ENCODE measurements at places on chromosomes 12 and 14.

GRCh38 chr12:54692353-54692752 lies 44.2 kb upstream of the DCD start:
- peak; percentile 25 for DNase-seq

DNA sequence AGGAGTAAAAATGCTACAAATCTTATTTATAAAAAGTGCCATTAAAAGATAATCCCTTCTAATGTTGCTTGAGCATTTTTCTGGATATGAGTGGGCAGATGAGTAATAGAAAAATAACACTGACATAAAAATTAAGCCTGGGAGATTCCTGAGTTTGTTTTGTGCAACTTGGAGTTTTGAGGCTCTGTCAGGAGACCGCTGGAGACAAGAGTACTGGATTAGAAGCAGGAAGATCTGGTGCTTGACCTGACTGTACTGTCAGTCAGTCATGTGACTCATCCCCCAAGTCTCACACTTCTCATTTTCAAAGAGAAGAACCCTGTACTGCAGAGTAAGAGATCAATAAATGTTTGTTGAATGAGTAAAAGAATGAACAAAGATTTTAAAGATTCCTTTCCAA lies 29.4 kb downstream of the ANO4 start:
- DNase-seq, result no peak

- DNase-seq, result no peak
These were observed 32.4 kb downstream of the ANO2 start for GRCh38 chr12:5912437-5913334.

DNA sequence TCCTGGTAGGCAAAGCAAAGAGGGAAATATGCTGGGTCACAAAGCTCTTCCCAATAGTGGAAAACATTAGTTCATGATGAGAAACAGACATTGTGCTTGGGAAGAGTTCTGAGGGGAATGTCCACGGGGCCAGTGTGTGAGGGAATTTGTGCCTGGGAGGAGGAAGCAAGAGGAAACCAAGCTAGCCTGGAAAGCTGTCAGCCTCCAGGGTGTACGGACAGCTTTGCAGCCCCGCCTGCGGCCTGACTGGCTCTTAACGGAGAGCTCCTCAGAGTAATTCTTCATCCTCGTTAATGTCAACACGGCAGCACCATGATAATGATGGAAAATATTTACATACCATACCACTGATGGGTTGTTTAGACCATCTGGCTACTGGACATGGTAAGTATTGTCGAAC lies 32.4 kb downstream of the PITPNM2 start:
- DNase-seq, result no peak
